ENCODE measurements at places on chromosomes 12 and 14.

- no peak for DNase-seq
Observed at GRCh38 chr14:72657214-72657921, 236.5 kb downstream of the DPF3 start.

DNA sequence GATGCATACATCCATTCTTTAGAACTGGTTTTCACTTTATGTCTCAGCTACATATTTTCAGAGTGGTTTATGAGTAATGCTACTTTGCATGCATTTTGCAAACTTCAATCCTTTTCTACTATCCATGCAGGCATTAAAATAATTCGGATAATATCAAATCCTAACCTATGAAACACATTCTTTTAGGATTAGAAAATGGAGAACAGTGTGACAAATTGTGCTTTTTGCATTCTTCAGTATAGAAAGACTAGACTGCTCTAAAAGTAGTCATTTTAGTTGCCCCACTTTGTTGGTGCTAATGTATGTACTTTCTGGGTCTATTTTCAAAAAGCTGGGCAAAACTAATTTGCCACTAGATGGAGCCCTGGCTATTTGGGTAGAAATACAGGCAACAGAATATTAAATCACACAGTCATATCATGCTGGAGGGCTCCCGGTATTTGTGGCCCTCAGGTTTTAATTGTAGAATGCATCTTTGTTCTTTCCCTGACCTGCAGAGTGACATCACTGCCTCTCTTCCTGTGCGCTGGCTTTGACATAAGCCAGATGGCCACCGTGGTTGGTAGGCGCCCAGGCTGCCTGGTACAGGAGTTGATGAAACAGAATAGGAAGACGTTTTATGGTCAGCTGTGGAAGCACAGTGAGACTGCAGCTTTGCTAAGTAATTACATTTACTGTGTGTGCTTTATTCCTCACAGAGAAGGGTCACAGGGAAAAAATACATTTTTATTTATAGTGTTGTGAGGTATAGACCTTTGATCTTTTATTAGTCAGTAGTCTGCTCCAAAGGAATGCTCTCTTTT lies 28.1 kb downstream of the MSRB3 start:
- peak; percentile 91 for DNase-seq

- DNase-seq: peak; percentile 90
Observed at GRCh38 chr14:59483819-59484638, at the start of the genes JKAMP and L3HYPDH. JKAMP (plus strand) TSS chr14:59484517; CDS start chr14:59484590, 73 bp downstream. L3HYPDH (minus strand) TSS chr14:59484408; CDS start chr14:59484316, 92 bp downstream.

DNA sequence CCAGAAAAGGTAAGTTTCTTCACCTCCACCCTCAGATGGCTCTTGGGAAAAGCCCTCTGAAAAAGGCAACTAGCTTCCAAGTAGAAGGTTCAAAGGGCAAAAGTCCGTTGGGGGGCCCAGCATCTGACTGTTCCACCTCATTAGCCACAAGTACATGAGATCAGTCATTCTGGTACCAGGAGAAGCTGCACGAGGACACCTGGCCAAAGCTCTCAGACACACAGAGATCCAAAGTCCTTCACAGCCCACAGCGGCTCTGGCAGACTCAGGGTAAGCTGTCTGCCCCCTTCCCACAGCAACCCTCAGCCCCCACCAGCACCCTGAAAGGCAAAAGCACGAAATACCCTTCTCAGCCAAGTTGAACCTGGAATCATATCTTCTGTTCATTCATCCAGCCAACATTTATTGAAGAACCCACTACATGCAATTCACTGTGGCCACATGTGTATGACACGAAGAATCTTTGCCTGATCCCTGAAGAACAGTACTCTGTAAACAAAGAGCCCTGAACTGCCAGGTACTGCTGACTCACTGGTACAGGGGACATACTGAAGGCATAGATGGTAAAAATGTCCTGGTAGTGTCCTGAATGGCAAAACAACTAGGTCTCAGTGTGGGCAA lies 19.0 kb downstream of the SLC7A7 start:
- DNase-seq: no peak

DNA sequence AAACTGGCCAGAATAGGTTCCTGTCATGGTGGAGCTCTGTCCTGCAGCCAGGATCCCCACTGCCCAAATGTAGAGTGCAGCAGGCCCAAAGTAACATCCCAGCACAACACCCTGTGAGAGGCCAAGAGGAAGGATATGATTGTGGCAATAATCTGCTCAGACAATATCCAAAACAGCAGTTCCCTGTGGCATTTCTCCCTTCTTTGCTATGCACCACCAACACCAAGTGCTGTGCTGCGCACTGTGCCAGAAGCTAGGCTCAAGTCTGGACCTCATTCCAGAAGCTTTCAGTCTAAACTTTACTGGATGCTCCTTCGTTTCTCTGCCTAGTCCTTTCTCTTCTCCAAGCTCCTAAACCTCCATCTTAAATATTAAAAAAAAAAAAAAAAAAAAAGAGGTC lies 33.4 kb downstream of the SLC11A2 start:
- no peak for DNase-seq

DNA sequence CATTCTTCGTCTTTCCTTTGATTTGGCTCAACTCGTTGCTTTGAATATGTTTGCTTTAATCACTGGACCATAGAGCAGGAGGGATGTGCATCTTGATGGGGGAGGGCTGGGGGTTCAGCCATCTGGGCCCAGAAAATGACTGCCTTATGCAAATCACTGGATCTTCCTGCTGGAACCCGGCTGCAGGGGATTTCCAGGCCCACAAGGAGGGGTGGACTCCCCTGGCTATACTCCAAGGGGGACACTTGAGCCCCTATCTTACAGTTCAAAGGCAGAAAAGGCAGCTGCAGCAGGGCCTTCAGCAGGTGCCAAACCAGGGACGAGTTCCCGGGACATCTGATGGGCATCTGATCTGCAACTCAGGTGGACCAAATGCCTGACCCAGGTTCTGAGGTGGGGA lies 122.5 kb downstream of the DICER1 start:
- no peak for DNase-seq

DNA sequence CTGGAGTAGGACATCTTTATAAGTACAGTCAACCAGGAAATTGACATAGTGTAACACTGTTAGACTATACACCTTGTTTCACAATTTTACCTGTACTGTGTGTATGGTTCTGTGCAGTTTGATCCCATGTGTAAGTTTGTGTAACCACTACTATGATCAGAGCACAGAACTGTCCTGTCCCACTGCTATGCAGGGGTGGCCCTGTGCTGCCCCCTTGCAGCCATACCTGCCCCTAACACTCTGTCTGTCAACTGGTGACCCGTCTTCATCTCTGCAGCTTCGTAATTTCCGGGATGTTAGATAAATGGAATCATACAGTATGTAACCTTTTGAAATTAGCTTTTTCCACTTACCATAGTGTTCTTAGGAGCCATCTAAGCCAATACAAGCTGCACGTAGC lies 58.7 kb upstream of the RD3L start:
- peak; percentile 12 for DNase-seq

DNA sequence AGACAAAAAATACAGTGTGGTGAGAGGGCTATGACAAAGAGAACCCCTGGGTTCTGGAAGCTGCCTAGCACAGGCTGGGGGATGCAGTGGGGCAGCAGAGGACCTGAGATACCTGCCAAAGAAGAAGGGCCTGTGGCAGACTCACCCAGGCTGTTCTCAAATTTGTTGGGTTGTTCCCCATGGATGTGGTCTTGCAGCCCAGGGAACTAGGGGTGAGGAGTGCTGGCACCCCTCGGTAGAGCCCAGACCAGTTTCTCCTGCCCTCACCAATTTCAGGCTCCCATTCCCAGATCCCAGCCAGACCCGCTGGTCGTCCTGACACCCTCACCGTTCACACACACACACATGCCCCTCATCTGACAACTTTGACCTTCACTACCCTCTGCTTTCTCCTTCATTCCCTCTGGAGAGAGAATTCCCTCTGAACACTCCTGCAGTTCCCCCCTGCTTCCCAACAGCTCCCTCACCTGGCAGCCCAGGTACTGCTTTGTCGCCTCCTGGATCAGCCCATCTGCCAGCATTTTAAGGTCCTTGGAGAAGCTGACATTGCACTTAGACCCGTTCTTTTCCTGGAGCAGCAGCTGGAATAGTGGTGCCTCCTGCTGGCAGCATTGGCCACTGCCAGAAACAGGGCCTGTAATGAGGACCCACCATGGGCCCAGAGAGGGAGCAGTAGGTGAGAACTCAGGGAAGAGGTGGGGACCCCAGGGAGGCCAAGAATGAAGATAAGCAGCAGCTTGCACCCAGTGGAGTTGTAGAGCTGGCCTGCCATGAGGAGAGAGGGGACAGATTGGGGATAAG lies 5.9 kb upstream of the GDF11 start:
- peak; percentile 91 for DNase-seq

All from HCT116 (cell line).